ENCODE measurements at places on chromosomes 2 and 18.

GRCh38 chr2:191410646-191411436 is 165.6 kb downstream of the MYO1B start:
- no peak for DNase-seq

- no peak for DNase-seq
Measured at GRCh38 chr2:117933884-117934354, 80.0 kb downstream of the CCDC93 start.

- peak; percentile 92 for DNase-seq
Measured at GRCh38 chr2:102082571-102083392, 59.8 kb upstream of the IL1R1 start.

DNA sequence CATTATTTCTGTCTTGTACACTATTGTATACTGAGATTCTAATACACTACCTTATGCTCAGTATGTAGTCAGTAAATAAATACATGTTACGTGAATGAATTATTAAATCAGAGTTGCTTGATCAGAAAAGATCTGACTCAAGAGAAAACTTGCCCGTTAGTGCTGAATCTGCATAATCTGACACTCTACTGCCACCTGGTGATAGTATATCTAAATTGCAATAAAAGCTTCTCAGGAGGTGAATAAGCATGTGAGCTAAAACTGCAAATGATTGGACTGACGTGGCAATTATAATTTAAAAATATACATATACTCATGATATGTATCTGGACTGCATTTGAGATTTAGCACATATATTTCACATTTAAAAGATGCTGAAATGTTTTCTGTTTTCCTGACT is 70.4 kb downstream of the KIAA1328 start:
- DNase-seq, result peak; percentile 2
